ENCODE measurements at places on chromosomes 4 and X. TPM values are rescaled to one million over a fixed set of nuclear protein-coding genes. Genes with fewer than 3 reads are reported as not detected.

The DKK2 gene
- total RNA-seq: not detected

DNA sequence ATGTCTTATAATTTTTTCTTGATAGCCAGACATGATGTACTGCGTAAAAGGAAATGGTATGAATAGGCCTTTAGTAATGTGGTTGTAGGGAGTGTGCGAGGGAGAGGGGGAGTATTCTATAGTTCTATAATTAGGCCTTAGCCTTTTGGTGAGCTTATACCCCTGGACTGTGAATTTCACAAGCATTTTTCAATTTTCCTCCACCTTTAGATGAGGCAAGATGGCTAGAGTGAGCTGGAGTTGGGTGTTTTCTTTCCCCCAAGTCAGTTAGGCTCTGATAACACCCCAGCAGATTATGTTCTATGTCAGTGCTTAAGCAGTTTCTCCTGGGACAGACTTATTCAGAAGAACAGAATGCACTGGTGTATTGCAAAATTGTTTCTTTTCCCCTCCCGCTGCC is 210.2 kb upstream of the NPY2R start:
- DNase-seq: no peak

DNA sequence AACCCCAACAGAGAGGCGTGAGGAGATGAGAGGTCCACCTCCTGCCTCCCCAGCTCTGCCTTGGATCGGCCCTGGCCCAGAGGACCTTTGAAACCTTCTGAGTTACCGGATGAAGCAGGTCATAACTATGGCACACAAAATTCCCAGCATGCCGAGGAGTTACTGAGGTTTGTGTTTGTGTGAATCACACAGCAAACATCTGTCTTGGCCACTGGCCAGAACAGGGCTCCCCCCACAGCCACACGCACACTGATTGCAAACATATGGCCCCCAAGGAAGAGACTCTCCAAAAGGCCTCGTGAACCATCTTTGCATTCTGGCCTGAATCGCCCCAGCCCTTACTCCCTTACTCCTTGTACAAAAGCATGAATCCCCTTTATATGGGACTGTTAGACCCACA is 18.9 kb downstream of the RPS4X start:
- no peak for DNase-seq

The PNCK gene
- not detected for total RNA-seq

The RHOXF2 gene
- total RNA-seq: not detected

- no peak for DNase-seq
Observed at GRCh38 chr4:150799207-150799606, 215.9 kb downstream of the LRBA start.

- no peak for DNase-seq
Observed at GRCh38 chrX:9586992-9587392, 122.1 kb downstream of the TBL1X start.

- DNase-seq: no peak
Observed at GRCh38 chrX:153060095-153060445, 3.8 kb downstream of the PNMA3 start.

GRCh38 chr4:142408003-142408441 is 438.1 kb downstream of the INPP4B start:
- no peak for DNase-seq

DNA sequence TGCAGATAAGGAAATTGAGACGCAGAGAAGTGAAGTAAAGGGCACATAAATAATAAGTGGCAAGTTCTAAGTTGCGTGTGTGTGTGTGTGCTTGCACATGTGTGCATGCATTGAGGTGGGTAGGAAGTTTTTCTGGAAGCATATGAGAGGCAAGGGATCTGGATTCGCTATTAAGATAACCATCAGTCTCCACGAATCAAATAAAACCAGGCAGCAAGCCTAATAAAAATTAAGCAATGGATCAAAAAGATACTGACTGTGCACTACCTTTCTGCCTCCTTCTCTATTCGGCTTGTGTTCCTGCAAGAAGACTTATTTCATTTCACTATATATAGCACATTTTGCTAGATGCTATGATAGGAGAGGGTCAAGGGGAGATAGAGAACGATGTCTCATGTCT is 23.8 kb downstream of the SLC16A2 start:
- no peak for DNase-seq

The PPP1R2C gene
- not detected for total RNA-seq

- DNase-seq: peak; percentile 17
Observed at GRCh38 chrX:57573754-57574153, 18.1 kb upstream of the ZXDB start.

DNA sequence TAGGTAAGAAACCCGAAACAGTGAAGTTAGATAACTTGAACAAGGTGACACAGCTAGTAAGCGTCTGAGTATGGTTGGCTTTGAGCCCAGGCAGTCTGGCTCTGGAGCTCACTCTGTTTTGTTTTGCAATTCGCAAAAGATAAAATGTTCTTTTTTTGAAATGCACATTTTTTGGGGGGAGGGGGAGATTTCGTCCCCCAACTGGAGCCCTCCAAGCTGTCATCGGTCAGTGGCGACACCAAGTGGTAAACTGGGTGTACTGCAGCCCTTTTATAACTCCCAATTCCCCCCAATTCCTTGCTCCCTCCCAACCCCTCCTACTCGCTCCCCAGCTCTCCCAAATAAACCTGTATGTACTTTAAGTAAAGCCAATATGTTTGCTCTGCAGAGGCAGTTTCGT is 2.8 kb upstream of the CLCN5 start:
- peak; percentile 35 for DNase-seq

DNA sequence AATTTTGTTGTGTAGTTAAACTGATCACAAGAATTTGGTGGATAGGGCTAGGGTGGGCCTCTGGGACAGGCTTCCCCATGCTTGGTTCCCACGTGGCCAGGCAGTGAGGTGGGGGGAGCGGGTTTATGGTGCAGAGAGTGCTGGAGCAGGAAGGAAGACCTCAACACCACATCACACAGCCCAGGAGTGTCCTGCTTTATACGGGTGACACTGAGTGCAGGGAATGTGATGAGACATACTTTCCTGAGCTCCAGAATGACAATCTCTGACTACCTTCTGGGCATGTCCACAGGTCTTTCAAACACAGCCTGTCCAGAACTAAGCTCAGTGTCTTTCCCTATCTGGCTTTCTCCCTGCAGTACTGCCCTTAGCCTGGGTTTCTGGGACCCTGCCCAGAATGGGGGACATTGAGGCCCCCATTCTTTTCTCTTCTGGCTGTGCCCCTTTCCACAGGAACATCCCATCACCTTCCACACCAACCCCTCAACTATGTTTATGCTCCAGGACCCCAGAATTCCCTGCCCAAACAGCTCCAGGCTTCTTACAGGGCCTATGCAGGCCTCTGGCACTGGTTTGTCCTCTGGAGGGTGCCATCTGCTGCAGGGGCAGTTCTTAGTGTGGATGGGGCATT is 36.5 kb upstream of the RASL11B start:
- DNase-seq: no peak

DNA sequence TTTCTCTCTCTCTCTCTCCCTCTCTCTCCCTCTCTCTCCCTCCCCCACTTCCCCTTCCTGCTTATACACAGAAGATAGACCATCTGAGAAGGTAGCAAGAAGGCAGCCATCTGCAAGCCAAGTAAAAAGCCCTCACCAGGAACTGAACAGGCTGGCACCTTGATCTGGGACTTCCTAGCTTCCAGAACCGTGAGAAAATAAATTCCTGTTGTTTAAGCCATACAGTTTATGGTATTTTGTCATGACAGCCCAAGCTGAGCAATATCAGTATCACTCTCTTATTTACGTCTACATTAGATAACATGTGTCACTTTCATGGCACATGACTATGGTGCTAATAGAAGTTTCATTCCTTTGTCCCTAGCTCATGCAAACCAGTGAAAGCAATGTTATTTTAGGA is 581.1 kb downstream of the INPP4B start:
- DNase-seq: no peak

The SUPT20HL1 gene
- total RNA-seq: not detected

GRCh38 chr4:157929486-157929885 is 243.3 kb downstream of the GASK1B start:
- no peak for DNase-seq

DNA sequence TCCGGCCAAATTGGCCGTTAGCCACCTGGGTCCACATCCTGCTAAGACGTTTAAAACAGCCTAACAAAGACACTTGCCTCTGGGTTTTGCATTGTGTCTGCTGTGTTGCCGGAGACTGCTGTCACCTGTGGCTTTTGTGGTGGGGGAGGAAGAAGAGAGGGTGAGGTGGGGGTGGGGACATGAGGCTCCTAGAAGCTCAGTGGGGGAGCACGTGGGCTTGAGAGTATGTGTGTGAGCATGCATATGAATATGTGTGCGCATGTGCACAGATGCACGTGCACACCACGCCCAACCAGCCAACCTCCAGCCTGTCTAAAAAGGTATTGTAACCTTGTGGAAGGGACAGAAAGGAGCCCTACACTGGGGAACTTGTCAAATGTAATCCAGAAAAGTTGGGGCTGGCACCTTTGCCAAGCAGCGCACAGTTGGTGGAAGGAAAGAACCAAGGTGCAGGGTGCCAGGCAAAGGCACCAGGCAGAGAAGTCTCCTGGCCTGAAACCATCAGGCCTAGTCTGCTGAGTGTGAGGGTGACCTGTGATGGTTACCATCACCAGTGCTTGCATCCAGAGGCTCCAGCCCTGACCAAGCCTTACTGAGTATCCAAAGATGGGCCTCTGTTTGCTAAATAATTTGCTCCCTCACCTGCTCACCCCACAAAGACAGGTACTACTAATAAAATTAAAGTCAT is 10.1 kb upstream of the SASH3 start:
- peak; percentile 91 for DNase-seq

GRCh38 chr4:20288846-20289512 is 37.3 kb downstream of the SLIT2 start:
- no peak for DNase-seq

Measured in CD4-positive, alpha-beta memory T cell (primary cell).